Nucleus accumbens (tissue), 56 donors: ENCODE measurements at places on chromosomes 16 and 17.
A peak's percentile ranks its signal among the peaks of the same experiment; 100 is the strongest.

GRCh38 chr16:28089205-28089991 is 25.9 kb upstream of the GSG1L start:
- DNase-seq: no peak

DNA sequence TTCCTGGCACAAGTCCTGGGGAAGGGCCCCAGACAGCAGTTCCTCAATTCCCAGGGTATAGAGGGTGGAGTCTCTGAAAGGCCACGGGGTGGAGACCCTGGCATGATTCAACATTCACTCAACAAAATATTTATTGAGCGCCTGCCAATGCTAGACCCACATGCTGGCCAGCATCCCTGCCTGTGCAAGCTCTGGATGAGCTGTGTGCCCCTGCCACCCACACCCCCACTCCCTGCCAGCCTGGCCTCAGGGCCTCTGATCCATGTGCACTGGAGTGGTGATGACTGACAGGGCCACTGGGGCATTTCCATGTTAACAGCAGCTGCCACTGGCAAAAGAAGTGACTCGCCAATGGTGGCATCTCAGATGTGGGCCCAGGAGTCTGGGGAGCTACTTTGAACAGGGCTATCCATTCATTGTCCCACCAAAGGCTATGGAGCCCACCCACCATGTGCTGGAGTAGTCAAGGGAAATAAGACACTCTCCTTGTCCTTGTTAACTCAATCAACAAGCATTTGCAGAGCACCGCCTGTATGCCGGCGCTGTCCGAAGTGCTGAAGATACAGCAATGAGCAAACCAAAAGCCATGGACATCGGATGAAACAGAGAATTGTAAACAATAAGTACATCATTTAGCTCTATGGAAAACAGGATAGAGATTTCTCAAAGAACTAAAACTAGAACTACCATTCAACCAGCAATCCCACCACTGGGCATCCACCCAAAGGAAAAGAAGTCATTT is 3.0 kb upstream of the PRSS22 start:
- DNase-seq: no peak

- DNase-seq: no peak
Measured at GRCh38 chr17:47811709-47812108, 9.9 kb downstream of the OSBPL7 start.

DNA sequence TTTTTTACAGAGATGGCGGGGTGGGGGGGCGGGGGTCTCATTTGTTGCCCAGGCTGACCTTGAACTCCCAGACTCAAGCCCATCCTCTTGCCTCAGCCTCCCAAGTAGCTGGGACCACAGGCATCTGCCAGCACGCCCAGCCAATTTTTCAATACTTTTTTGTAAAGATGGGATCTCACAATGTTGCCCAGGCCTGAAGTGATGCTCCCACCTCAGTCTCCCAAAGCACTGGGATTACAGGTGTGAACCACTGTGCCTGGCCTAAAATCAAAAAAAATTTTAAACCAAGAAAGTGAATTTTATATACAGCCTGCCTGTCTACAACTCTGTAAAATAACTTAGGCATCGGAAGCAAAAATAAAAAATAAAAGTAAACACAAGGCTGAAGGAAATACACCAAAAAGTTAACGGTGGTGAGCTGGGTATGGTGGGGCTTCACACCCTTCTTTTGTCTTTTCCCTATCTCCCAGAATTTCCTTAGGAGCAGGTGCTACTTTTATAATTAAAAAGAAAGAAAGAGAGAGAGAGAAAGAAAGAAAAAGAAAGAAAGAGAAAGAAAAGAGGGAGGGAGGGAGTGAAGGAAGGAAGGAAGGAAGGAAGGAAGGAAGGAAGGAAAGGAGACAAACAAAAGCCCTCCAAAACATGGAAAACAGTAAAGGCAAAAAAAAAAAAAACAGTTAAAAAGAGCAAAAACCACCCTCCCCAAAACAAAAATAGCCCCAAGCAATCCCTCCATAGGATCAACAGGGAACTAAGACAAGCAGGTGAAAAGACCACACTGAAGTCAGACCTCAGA is 51.4 kb downstream of the TBC1D16 start:
- no peak for DNase-seq

DNA sequence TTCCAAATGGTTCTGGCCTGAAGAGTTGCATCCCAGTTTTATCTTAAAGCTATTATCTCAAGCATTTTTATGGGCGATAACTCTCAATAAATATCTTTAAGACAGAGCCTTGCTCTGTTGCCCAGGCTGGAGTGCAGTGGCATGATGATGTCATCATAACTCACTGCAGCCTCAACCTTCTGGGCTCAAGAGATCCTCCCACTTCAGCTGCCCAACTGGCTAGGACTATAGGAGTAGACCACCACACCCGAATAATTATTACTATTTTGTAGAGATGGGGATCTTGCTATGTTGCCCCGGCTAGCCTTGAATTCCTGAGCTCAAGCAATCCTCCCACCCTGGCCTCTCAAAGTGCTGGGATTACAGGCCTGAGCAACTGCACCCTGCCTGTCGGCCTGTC is 26.1 kb upstream of the CYTH1 start:
- DNase-seq: no peak

DNA sequence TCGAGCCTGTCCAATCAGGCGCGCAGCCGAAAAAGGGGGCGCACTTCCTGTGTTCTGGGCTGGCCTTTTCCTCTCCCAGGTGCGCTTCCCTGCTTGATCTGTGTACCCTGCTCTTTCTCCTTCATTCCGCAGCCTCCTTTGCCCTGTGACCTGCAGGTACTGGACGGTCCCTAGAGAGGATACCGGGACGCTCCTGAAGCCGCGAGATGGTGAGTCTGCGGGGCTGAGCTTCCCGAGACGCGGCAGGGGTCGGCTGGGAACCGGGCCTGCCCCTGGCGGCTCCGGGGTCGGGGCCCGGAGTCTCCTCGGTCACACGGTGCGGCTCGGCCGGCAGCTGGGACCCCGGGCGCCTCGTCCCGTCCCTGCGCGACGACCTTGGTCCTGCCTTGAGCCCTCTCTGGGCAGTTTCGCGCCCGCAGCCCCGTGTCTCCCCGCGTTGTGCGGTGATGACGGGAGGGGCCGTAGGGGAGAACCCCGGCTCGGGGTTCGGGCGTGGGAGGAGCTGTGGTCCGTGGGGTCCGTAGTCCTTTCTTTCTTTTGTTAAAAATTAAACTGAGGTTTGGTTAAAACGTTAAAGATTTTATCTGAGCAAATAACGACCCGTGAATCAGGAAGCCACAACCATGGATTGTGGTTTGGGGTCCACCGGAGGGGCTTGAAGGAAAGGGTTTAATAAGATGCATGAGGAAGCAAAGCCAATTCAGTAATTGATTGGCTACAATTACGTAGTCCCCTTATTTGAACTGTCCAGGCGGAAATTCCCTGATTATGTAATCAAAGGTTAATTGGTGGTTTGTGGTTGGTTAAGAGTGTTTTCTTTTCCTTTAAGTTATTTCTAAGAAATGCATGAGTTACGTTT is 172.8 kb upstream of the ZNF267 start:
- DNase-seq: peak; percentile 55

GRCh38 chr16:61681673-61682072 is 354.6 kb downstream of the CDH8 start:
- no peak for DNase-seq

DNA sequence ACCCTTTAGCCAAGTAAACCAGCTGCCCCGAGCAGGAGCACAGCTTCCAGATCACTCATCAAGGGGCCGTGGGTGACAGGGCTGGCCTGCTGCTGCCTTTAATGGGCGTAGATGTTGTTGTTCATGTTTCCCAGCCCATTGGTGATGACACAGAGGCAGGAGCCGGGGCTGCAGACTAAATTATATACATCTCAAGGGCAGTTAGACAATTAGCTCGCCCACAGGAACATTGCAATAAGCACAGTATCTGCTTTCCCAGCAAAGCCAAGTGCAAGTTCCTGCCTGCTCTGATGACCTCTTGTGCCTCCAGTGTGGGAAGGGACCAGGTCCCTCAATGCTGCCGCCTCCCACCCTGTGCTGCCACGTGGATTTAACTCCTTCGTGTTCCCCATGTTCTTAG is 485.8 kb downstream of the MAF start:
- no peak for DNase-seq

- no peak for DNase-seq
Measured at GRCh38 chr17:29021226-29021625, 15.4 kb upstream of the SEZ6 start.
